Thymus (tissue), 14 donors: ENCODE measurements at places on chromosomes 12 and 14. TPM values are rescaled to one million over a fixed set of nuclear protein-coding genes. Genes with fewer than 3 reads are reported as not detected.

DNA sequence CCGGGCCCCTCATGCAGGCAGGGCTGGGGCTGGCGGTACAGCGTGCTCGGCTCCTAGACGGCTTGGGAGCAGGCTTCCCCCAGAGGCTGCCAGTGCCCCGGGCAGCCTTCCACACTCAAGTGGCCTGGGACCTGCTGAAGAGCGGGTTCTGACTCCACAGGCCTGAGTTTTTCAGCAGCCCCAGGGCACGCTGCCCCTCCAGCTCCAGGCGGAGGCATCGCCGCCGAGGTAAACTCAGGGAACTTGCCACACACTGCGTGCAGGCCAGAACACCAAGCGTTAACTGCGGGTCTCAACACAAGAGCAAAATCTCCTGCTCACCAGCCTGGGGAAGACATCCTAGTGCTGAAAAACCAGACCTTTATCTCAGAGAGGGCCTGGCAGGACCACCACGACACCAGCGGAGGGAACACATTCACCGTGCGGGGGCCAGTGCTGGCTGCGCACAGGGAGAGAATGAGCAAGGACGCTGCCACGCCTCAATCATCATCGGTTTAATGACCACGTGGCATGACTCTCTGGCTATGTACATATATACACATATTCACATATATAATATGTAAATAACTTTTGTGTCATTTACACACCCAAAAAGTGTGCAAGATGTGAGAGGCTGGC, 21.3 kb downstream of the PSMC1 start:
- H3K4me3 ChIP-seq = no peak overlapping the region
- H3K4me1 ChIP-seq = no peaks in the 10 kb centered on the region
- H3K27ac ChIP-seq = no peak overlapping the region
- H3K27me3 ChIP-seq = no peaks in the 10 kb centered on the region

Gene BIN2
- 63.3 TPM for total RNA-seq

Gene RITA1
- 18.3 TPM for total RNA-seq

DNA sequence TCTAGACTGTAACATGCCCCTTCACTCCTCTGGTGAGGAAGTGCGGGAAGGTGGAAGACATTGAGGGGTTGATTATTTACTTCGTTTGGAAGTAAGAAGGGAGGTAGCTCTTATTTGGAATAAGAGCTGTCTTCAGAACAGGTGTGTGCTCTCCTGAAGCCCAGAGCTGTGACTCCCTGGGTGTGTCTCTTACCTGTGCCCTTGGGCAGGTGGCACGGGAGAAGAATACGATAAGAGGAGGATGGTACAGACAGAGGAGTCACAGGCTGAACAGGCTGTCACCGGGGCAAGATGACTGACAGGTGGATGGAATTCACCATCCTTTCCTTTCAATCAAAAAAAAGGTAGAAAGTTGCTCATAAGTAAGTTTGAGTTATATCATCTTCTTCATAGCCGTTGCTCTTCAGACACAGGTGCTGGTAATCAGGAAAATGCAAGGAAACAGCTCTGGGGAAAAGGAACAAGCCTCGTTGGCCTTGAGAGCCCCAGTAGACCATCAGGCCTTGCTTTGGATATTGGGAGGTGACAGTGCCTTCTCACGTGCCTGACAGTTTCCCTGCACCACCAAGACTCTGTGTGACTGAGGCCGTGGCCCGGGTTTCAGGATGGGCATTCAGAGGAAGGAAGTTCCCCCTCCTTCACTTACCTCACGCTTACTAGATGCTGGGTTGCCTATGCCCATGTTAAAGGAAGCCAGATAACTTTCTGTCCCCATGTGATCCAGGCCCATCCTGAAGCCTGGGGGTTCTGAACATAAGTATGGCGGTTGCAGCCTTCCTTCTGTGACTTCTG, 120.4 kb downstream of the ETV6 start:
- H3K27me3 ChIP-seq = no peaks in the 10 kb centered on the region
- H3K36me3 ChIP-seq = no peaks in the 10 kb centered on the region
- H3K4me1 ChIP-seq = peaks cover 80% of the 10 kb centered on the region
- no peak overlapping the region for H3K4me3 ChIP-seq
- DNase-seq = no peak

Gene VDR
- 1.5 TPM for total RNA-seq

- no peak for DNase-seq
- H3K27ac ChIP-seq = no peak overlapping the region
- no peak overlapping the region for H3K4me3 ChIP-seq
- H3K4me1 ChIP-seq = no peaks in the 10 kb centered on the region
- H3K36me3 ChIP-seq = no peaks in the 10 kb centered on the region
Observed at GRCh38 chr12:82325540-82326336, 32.4 kb downstream of the CCDC59 start.

DNA sequence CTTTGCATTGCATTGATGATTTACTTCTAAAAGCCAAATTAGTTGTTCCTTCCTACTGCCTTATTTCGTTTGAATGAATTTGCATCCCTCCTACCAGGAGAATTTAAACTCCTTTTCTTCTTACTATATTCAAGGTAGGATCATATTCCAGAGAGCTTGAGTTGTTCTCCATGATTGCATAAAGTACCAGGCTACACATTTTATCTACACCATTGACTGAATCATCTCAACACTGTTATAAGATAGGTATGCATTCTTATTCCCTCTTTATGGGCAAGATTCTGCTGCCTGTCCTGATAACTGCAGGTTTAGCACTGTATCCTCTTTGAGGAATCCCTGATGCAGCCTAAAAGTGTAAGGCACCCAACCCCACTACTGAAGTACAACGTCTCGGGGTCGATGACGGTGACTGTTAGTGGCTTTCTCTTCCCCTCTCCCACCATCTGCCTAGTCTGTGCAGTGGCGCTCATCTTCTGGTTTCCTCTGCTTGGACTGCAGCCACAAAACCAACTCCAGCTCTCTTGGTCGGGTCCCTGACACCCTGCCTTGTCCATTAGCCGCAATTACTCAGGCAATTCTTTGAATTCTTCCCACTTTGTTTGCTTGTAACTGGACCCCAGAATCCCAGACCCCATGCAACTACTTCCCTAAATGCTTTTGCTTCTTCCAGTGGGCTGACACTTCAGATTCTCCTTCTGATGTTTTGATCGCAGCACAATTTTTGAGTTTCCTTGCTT, 44.4 kb upstream of the STXBP6 start:
- H3K4me3 ChIP-seq = no peak overlapping the region
- no peak for DNase-seq
- no peak overlapping the region for H3K27ac ChIP-seq
